ENCODE measurements at places on chromosomes 7 and 10.

- no peak for DNase-seq
These were observed 17.8 kb downstream of the YKT6 start for GRCh38 chr7:44218418-44219201.

- DNase-seq: no peak
These were observed 29.8 kb downstream of the MTURN start for GRCh38 chr7:30164567-30164966.

GRCh38 chr7:18474944-18475343, 20.6 kb upstream of the HDAC9 start:
- DNase-seq: no peak

GRCh38 chr10:21750424-21750823, 216.4 kb downstream of the MLLT10 start:
- DNase-seq: no peak

DNA sequence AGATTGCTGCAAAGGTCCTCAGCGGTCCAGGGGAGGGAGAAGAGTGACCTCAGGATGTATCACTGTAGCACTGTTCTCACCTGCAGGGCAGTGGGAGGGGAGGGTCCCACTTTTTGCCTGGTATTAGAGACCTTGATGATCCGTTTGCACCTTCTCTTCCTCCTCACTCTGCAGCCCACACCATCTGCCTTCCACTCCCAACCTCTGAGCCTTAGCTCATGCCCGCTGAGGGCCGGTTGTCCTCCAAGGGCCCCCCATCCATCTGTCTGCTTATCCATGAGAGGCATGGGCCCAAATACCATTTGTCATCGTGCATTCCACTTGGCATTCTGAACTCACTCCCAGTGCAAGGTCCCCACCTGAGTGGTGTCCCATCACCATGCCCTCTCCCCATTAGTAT, 64.6 kb upstream of the PCBD1 start:
- no peak for DNase-seq

GRCh38 chr10:77001206-77001605, 636.4 kb downstream of the KCNMA1 start:
- no peak for DNase-seq

DNA sequence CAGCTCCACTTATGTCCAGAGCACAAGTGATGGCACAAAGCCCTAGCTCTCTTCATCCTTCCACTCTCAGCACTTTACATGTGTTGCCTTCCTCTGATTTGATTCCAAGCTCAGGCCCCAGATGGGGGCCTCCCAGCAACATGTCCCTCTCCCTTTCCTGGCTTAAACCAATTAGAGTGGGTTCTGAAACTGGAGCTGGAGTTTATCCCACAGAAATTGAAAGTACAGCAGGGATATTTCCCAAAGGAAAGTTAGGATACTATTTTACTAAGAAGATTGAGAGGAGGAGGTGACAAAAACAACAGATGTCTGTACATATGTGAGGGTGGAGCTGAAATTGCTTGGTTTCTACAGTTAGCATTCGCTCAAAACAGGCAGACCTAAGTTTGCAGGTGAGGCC, 724.6 kb downstream of the AUTS2 start:
- no peak for DNase-seq

DNA sequence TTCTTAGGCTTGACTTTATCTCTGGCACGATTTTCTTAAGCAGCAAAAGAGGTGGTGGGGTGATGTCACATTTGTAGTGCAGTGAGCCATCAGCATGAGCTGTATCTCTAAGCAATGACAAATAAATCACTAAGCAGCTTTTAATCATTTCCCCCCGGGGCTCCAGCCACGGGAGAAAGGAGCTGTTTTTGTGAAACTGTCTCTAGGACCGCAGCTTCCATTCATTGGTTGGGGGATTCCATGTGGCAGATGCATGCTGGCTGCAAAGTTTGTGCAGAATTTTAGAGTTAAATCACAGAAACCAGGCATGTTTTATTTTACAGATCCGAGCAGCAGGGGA, 464 bp downstream of the KIAA1217 start:
- DNase-seq: no peak
